ENCODE measurements at places on chromosomes 7 and 10. TPM values are rescaled to one million over a fixed set of nuclear protein-coding genes. Genes with fewer than 3 reads are reported as not detected.

- H3K4me1 ChIP-seq: peaks cover 8% of the 10 kb centered on the region
- no peak for DNase-seq
- peak overlapping the region; percentile 52 for H3K27ac ChIP-seq
- no peaks in the 10 kb centered on the region for H3K27me3 ChIP-seq
Observed at GRCh38 chr10:95208702-95209391, 14.8 kb downstream of the ACSM6 start.

DNA sequence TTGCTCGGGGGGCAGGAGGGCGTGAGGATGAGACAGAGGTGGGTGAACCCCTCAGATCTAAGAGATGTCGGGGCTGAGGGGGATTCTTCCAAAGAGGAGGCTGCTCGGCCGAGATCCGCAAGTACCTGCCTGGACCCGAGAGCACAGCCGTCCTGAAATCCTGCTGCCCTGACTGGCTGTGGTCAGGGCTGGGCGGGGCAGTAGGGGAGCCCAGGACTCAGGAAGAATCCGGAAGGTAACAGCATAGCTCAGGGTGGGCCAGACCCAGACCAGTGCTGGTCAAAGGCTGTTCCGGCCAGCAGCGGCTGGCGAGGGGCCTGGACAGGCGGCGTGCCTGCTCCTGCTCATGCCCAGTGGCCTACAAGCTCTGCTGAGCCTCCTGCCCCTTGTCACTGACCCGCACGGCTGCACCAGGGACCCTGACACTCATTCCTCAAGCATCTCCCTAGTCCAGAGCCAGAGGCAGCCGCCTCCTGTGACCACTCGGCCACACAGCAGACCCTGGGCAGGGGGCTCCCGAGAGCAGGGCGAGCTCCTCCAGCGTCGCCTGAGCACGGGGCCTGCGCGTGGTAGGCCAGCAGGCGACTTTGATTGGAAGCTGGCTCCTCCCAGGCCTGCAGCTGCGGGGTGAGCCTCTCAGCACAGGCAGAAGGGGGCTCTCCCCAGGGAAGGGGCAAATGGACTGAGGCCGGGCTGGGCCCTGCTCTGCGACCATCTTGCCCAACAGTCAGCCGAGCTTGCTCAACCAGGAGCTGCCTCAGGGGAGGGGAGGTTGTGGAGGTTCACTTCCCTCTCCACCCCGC lies 3.1 kb upstream of the ADAP1 start:
- peaks cover 64% of the 10 kb centered on the region for H3K36me3 ChIP-seq
- no peaks in the 10 kb centered on the region for H3K27me3 ChIP-seq
- H3K27ac ChIP-seq: no peak overlapping the region

DNA sequence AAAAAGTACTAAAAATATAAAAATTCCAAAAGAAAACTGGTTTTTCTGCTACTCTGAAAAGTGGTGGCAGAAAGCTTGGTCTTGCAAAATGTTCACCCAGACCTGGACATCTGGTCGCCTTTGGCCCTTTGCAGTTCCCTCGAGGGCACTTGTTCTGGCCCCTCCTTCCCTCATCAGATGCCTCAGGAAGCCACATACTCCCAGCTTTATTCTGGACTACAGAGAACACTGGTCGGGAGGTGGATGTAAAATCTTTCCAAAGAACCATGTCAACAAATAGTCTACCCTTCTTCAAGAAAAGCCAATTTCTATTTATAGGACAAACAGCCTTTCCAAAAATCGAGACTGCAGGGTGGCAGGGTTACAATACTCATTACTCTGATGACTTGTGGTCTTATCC lies 726.1 kb downstream of the TNS3 start:
- DNase-seq: no peak
- H3K27ac ChIP-seq: no peak overlapping the region
- H3K27me3 ChIP-seq: no peaks in the 10 kb centered on the region
- H3K4me3 ChIP-seq: no peak overlapping the region
- no peaks in the 10 kb centered on the region for H3K4me1 ChIP-seq
- H3K36me3 ChIP-seq: no peaks in the 10 kb centered on the region

Gene SPDYE1
- not detected for total RNA-seq

Gene OR2A1
- not detected for total RNA-seq

Gene PTPN20
- total RNA-seq: 5.1 TPM

GRCh38 chr10:5526691-5527331 lies 2.0 kb downstream of the CALML3 start:
- H3K4me1 ChIP-seq: no peaks in the 10 kb centered on the region
- no peak overlapping the region for H3K27ac ChIP-seq
- H3K27me3 ChIP-seq: no peaks in the 10 kb centered on the region
- no peaks in the 10 kb centered on the region for H3K36me3 ChIP-seq
- no peak overlapping the region for H3K4me3 ChIP-seq

DNA sequence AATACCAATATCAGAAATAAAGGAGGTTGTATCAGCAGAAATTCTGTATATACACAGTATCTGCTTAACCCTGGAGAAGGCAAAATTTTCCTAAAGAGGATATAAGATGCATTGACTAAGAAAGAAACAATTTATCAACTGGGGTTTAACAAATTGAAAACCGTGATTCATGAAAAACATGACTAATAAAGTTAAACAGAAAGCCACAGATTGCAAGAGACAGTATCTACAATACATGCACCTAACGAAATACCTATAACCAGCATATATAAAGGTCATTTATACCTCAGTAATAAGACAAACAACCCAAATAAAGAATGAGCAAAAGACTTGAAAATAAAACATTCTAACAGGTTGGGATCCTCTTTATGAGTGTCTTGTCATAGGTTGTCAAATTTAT lies 101.8 kb downstream of the IQUB start:
- H3K4me3 ChIP-seq: no peak overlapping the region
- H3K4me1 ChIP-seq: peaks cover 8% of the 10 kb centered on the region
- no peak overlapping the region for H3K27ac ChIP-seq
- H3K36me3 ChIP-seq: no peaks in the 10 kb centered on the region
- H3K27me3 ChIP-seq: no peaks in the 10 kb centered on the region

Measured in Calu3 (cell line).